Endothelial cell of umbilical vein (primary cell): ENCODE measurements at places on chromosomes 4 and X.

DNA sequence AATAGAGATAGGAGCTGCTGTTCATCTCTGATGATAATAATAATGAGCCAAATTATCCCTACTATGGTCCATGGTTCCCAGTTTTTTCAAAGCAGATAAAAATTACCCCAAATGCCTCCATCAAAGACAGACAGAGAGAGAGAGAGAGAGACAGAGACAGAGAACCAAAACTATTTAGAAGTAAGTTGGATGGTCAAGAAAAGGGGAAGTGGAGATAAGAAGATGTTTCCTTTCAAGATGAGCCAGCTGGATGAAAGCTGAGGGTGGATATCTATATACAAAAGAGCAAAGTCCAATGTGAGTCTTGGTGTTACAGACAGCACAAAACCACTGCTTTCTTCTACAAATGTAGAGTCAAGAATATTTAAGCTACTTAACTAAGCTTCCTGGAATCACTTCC lies 173.9 kb downstream of the GRIA3 start:
- no peak for DNase-seq

GRCh38 chr4:17272154-17272553 lies 239.7 kb downstream of the QDPR start:
- DNase-seq, result no peak

GRCh38 chr4:99848591-99849001 lies 32.0 kb downstream of the DAPP1 start:
- DNase-seq, result no peak

DNA sequence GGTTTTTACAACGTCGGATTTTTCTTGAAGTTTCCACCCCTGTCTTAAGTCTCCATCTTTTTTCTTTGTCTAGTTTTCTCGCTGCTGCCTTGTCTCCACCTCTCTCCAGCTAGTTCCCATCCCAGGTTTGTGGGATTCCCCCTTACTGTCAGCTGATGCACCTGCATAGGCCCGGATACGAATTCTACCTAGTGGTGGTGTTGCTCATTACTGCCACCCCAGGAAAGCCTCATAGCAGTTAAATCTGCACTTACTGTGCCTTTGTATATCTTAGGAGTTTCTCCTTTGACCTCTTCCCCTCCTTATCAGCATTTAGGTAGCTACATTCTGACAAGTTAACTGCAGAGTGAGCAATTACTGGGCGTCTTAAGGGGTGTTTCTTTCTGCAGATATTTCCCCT lies 1693.1 kb upstream of the TENM3 start:
- DNase-seq, result no peak
